ENCODE measurements at places on chromosomes 4 and X.
A peak's percentile ranks its signal among the peaks of the same experiment; 100 is the strongest.

DNA sequence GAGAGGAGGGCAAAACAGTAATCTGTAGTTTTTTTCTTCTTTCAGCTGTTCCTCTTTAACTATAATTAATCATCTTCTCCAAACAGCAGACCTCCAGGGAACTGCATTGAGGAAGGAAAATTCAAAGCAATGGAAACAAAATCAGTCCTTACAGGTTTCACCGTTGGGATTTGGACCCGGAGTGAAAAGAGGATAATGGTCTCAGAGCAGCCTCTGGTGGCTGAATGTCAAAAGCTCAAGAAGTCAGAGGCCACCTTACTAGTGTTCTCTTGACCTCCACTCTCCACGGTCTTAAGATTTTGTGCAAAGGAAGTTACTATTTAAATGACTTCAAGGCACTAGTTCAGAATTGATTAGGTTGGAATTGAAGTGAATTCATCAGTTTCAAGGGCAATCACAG, 16.0 kb upstream of the MID1 start:
- DNase-seq = peak; percentile 62

DNA sequence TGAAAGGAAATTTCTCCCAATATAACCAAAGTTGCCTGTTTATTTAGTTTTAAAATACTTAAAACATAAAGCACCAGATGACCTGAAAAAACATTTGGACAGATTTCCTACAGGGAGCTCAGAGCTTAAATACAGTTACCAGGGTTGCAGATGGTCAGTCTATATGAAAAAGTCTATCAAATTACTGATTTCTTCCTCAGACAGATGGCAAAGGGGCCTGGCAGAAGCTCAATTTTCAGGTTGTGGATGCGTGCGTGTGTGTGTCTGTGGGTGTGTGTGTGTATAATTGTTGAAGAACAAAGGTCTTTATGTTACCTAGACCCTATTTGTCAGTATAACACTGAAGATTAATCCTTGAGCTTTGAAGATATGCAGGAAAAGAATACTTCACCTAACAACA, 169.4 kb downstream of the MAD2L1 start:
- DNase-seq = peak; percentile 94

- peak; percentile 1 for DNase-seq
Observed at GRCh38 chrX:24838629-24839028, 144.9 kb downstream of the POLA1 start.

DNA sequence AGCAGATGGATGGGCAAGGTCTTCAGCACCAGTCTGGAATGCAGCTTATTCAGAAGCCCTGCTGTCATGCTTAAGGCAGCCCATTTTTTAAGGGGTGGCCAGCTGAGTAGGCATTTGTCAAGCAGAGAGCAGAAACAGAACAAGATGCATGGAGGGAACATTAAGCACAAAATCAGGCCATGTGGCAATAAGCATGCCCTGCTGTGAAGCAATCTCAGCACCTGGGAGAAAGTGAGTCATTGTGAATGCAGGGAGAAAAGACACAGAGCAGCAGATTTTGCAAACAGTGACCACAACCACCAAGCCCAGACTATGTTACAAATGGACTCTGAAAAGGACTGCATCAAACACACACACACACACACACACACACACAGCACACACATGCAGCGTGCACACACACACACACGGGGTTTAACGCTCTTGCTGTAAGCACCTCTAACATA, 94.1 kb upstream of the GALNT7 start:
- no peak for DNase-seq

- no peak for DNase-seq
Observed at GRCh38 chr4:168636506-168637196, 139.8 kb downstream of the PALLD start.

GRCh38 chrX:18174971-18175370, 45.7 kb downstream of the BEND2 start:
- no peak for DNase-seq

GRCh38 chr4:120611092-120611491, 311.4 kb downstream of the PRDM5 start:
- no peak for DNase-seq

DNA sequence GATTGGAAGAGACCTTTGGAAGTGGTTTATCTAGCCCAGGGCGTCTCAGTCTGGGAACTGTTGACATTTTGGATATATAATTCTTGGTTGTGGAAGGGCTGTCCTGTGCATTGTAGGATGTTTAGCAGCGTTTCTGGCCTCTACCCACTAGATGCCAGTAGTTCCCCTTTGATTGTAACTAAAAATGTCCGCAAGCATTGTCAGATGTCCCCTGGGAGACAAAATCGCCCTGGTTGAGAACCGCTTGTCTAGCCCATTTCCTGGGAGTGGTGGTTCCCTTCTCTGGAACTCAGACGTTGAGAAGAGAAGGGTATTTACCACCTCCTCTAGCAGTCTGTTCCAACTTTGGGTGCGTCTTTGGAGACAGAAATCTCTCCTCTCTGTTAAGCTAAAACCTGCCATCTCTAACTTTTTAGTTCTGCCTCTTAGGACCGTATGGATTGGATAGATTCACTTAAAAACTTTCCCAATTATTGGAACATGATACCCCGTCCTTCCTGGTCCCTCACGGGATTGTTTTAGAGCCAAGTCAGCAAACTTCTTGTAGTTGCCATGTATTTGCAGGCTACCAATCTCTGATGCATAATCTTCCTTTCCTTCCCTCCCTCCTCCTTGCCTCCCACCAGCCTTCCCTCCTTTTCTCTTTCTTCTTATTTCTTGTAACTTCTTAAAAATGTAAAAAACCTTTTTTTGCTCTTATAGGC, 13.9 kb downstream of the TMEM165 start:
- no peak for DNase-seq

GRCh38 chrX:107736781-107737531, 38.6 kb downstream of the TSC22D3 start:
- DNase-seq = peak; percentile 87

DNA sequence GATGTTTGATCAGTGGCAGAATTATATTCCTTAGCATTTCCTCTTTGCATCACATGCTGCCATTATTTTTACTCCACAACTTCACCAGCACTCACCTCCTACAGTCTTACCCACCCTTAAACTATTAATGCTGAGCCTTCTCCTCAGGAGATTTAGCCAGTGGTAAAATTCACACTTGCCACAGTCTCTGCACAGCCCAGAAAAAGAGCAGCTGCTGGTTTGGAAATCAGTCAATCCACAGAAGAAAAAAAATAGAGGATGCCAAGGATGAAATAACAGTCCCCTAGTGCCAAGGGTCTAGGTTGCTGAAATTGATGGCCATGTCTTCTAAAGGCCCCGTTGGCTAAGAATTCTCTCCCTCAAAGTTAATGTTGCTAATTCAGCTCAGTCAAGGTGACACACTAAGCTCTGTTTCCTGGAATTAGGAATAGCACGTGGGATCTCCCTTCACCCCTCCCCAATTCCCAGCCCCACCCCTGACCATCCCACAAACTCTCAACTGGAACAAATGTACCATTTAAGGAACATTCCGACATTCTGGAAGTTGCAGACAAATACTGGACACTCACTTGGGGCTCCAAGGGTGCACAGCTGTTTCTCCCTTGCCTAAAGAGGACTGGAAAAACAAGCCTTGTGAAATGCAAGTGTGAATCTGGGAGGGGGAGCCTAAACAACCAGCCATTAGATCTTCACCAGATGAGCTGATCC, 5.7 kb downstream of the ATP1B4 start:
- DNase-seq = no peak

- DNase-seq = no peak
Observed at GRCh38 chrX:11968991-11969390, 169.3 kb upstream of the FRMPD4 start.

DNA sequence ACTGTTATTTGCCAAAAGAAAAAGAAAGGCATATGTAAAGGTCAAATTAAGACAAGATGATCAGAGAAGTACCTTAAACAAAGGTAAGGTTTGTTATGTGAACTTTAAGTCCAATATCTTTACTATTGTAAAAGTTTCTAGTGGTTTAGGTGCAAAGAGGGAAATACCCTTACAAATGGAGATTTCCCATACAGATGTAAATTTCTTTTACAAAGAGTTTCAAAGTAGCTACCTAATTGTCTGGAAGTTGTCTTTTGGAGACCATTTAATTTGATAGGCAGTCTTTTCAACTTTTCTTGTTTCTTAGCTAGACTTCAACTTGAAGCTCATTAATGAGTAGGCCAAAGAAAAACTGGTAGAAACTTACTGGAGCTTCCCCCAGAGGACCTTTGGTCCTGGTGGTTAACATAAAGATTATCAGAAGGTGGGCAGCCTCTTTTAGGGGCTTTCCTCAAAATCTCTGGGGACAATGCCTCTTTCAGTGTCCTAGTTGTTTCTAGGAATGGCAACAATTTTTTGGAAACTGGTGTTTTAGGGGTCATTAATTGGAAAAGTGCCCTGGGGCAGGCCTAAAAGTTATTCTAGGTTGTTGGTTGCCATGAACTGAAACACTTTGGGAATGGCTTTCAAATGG, 297.3 kb downstream of the GUCY2F start:
- DNase-seq = no peak

GRCh38 chrX:22325096-22325495, 52.4 kb downstream of the CBLL2 start:
- DNase-seq = no peak

DNA sequence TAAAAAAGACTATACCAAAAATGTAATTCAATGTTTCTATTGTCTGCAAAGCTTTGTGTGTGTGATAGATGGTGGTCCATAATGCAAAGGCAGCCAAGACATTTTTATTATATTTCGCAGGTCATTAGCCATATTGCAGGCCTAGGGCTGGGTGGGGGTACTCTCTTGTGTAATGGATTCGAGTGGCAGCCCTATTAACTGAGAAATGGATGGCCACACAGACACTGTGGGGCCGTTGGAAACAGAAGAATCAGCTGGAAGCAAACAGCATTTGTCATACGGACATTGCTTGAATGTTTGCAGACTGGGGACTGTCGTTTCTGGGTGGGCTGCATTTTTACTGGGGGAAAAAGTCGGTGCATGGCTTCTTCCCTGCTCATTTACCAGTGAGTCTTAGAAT, 101.4 kb downstream of the GPR143 start:
- DNase-seq = no peak

DNA sequence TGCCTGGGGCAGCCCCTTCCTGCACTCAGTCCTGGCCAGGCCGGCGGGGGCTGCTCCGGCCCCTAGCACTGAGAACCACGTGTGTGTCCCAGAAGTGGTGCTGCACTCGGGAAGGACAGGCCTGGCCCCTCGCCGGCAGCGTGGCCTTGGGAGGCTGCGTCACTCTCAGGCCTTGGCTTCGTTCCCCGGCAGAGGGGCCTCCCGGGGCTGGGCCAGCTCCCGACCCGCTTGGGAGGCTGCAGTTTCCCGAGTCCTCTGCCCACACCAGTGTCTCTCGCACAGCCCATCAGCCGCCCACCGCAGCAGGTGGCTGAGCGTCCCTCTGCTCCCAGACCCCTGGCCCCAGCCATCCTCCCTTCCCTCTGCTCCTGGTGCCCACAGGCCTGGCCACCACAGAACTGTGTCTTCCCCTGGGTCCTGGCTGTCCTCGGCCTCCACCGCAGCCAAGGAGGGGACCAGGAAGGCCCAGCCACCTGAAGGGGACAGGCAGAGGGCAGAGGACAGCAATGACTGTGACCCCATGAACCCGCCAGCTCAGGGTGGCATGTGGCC, 10.9 kb upstream of the CPLX1 start:
- no peak for DNase-seq

- DNase-seq = no peak
Observed at GRCh38 chrX:18151157-18151556, 69.5 kb downstream of the BEND2 start.

GRCh38 chrX:111006116-111006515, 89.9 kb upstream of the PAK3 start:
- no peak for DNase-seq

- no peak for DNase-seq
Observed at GRCh38 chr4:74219240-74219639, 61.3 kb downstream of the MTHFD2L start.

- no peak for DNase-seq
Observed at GRCh38 chrX:24646006-24646405, 1.1 kb downstream of the PCYT1B start.

- peak; percentile 17 for DNase-seq
Observed at GRCh38 chr4:137226900-137227299, 305.4 kb downstream of the PCDH18 start.

DNA sequence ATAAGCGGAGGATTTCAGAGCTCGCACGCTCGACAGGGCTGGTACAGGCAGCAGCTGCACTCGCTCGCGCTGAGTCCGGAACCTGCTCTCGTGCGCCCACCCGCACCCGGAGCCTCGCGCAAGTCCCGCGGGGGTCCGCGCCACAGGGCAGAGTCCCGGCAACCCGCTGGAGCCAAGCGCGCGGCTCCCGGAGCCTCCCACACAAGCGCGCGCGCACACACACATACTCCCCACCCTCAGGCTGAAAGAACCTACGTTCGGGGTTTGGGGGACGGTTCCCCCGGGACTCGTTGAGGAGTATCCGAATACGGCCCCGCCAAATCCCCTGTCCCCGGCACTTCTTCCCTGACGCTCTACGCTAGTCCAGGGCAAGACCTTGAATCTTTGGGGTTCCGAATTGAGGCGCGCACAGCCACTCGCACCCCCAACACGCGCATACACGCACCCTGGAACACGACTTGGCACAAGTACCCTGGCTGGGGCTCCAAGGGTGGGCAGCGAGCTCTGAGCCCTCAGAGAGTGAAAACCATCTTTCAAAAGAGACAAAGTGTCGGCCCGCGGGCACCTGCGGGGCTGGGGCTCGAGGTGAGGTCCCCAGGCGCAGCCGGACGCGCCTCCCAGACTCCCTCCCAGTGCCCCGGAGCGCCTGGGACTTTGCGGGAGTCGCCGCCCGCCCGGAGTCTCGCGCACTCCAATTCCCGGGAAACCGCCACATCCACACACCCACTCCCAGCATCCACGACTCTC, 952 bp downstream of the ANOS1 start:
- DNase-seq = no peak

GRCh38 chr4:108117418-108118182, 51.1 kb downstream of the LEF1 start:
- DNase-seq = no peak

GRCh38 chrX:39721566-39722279, 376.0 kb downstream of the BCOR start:
- no peak for DNase-seq

DNA sequence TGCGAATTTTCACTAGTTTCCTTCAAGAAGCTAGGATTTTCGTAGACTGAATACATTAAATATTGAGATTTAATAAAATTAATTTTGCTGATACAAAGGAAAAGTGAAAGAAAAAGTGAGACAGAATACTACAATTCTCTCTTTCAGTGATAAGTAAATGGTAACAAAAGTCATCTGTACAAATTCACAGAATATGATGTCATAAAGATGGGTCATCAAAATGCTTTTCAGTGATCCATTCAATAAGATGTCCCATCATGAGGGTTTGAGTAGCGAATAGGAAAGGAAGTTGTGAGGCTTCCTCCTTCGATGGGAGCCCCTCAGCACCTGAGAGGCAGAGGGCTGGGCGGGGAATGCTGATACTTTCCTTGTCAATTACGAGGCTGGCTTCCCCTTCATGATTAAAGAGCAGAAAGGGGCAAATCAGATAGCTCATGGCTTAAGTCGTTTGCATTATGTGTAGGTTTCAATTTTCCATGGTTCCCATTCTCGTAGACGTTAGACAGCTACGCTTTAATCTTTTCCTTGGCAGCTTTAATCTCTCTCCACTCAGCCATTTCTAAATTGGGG, 108.8 kb upstream of the SORBS2 start:
- DNase-seq = no peak
